Upper lobe of right lung (tissue), 1 donor: ENCODE measurements at places on chromosomes 7 and 10. TPM values are rescaled to one million over a fixed set of nuclear protein-coding genes. Genes with fewer than 3 reads are reported as not detected.

Gene CALN1
- total RNA-seq = not detected

Gene KNDC1
- total RNA-seq = 14.3 TPM

Gene GJD4
- total RNA-seq = not detected

Gene METTL27
- 2.3 TPM for total RNA-seq

Gene C10orf143
- total RNA-seq = 3.4 TPM

Gene FUOM
- total RNA-seq = 21.2 TPM

Gene PSTK
- 2.5 TPM for total RNA-seq

Gene ZNF862
- total RNA-seq = 14.6 TPM

Gene AASS
- total RNA-seq = 35.6 TPM

Gene GBX1
- not detected for total RNA-seq

Gene OR6V1
- total RNA-seq = not detected

Gene BUD31
- total RNA-seq = 72.0 TPM

Gene COL13A1
- 13.5 TPM for total RNA-seq

Gene ATAD1
- 45.9 TPM for total RNA-seq

Gene GLCCI1
- total RNA-seq = 45.1 TPM

Gene POLR1F
- total RNA-seq = 11.5 TPM

Gene PAPOLB
- 0.38 TPM for total RNA-seq

Gene CPVL
- total RNA-seq = 31.9 TPM
